NCI-H460 (cell line): ENCODE measurements at places on chromosomes 4 and X. TPM values are rescaled to one million over a fixed set of nuclear protein-coding genes. Genes with fewer than 3 reads are reported as not detected.

The CT45A1 gene
- not detected in 2 replicates for total RNA-seq

The SMIM20 gene
- total RNA-seq: 74.5 and 77.6 TPM in 2 replicates

The XAGE1B gene
- 0.25 TPM in 1 of 2 replicates, not detected in the other for total RNA-seq

The KIF4A gene
- total RNA-seq: 30.3 and 34.0 TPM in 2 replicates

The SPIN2B gene
- 5.3 and 8.0 TPM in 2 replicates for total RNA-seq
